ENCODE measurements at places on chromosomes 7 and 10. TPM values are rescaled to one million over a fixed set of nuclear protein-coding genes. Genes with fewer than 3 reads are reported as not detected.

DNA sequence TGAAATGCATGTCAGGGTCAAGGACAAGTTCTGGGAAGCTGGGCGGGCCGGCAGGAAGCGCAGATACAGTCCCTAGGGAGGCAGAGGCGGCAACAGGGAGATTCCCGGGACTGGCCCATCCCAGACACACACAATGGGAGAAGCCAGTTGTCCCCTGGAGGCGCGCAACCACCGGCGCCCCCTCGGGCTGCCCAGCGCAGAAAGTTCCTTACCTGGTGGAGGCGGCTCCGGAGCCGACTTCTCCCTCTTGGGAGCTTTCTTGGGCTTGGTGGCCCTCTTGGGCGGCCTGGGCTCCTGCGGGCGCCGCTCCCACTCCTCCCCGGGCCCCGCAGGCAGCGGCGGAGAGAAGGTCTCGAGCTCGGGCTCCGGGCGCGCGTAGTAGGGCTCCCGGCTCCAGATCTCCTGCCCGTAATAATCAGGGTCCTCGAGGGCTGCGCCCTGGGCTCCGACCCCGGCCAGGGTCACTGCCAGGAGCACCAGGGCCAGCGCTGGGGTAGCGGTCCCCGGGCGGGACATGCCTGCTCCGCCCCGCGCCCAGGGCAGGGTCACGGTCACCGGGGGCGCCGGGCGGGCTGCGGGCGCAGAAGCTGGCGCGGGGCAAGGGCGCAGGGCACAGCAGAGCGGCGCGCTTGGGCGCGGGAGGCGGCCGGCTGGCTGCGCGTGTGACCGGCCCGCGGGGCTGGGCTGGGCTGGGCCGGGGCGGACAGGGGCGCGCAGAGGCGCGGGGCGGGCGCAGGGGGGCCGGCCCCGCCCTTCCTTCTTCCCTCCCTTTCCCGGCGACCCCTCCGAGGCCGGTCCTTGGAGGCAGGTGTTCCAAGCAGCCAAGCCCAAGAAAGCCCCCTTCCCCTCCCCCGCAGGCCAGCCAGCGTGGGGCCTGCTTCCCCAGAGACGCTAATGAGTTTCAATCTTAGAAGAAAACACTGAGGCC lies at the start of gene CPXM2:
Gene CPXM2 (minus strand): TSS at position 664 of the 928 bp plus-strand sequence. CDS start 148 bp downstream, at position 516.
- H3K4me1 ChIP-seq, result no peaks in the 10 kb centered on the region
- H3K27me3 ChIP-seq, result no peaks in the 10 kb centered on the region
- H3K36me3 ChIP-seq, result no peaks in the 10 kb centered on the region
- peak within 1 kb of the TSS; percentile 76 for H3K4me3 ChIP-seq

- H3K27ac ChIP-seq, result no peak overlapping the region
- H3K4me3 ChIP-seq, result no peak overlapping the region
- H3K4me1 ChIP-seq, result no peaks in the 10 kb centered on the region
- H3K27me3 ChIP-seq, result no peaks in the 10 kb centered on the region
- DNase-seq, result peak; percentile 36
Observed at GRCh38 chr7:27346531-27347275, 104.1 kb downstream of the EVX1 start.

GRCh38 chr10:98659951-98660350 lies 213.2 kb upstream of the HPS1 start:
- no peak for DNase-seq
- no peak overlapping the region for H3K27ac ChIP-seq
- H3K36me3 ChIP-seq, result peaks cover 9% of the 10 kb centered on the region

ERV3-1 gene
- 13.9 TPM for total RNA-seq

All from H9 (cell line).